Adrenal gland (tissue), 19 donors: ENCODE measurements at places on chromosomes 3 and 15. TPM values are rescaled to one million over a fixed set of nuclear protein-coding genes. Genes with fewer than 3 reads are reported as not detected.

DNA sequence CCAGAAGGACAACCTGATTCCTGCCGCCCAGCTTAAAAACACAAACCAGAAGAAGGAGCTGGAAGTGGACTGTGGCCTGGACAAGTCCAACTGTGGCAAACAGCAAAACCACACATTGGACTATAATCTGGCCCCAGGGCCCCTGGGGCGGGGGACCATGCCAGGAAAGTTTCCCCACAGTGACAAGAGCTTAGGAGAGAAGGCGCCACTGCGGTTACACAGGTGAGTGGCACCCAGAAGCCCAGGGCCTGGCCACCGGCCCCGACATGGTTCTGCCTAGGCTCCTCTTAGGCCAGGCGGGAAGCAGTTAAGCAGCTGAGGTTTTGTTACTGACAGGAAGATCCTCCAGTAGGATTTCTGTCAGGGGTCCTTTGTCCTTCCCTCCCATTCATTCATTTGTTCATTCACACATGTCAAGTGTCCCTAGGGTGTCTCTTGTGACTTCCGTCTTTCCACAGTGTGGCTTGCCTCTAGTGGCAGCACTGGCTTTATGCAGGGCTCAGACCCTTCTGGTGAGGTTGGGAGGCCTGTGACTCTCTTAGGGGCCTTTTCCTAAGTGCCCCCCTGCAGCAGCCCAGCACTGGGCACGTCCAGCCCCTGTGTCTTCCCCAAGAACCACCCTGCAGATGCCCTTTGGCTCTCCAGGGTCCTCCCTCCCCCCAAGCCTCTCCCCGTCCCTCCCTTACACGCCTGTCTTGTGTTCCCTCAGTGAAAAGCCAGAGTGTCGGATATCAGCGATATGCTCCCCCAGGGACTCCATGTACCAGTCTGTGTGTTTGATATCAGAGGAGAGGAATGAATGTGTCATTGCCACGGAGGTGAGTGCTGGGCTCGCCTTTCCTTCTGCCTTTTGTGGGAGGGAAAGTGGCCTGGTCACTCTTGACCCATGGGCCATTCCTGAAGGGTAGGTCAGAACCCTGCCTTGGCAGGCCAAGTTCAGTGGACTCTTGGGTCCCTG lies 7.8 kb downstream of the DLL4 start:
- DNase-seq: no peak

The CCDC33 gene
- total RNA-seq: 0.63 TPM

- no peak for DNase-seq
Measured at GRCh38 chr3:156630081-156630772, 44.2 kb upstream of the TIPARP start.

GRCh38 chr15:89625716-89626115 lies 29.6 kb downstream of the KIF7 start:
- DNase-seq: no peak

DNA sequence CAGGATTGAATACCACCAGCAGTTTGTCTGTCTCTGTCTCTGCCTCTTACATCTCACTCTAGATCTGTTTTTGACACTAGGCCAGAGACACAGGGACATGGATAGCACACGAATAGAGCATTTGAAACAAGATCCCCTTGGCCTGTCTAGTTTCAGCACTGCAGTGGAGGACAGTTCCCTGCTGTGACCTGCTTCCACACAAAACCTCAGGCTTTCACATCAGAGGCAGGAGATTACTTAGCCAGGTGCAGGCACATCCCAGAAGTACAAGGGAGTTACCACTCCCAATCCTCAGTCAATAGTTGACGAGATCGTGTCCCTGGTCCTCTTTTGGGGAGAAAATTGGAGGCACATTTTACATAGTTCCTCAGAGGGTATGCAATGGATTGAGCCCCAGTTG lies 34.0 kb upstream of the CCK start:
- peak; percentile 30 for DNase-seq

GRCh38 chr3:10008588-10009344 lies 17.5 kb upstream of the FANCD2 start:
- DNase-seq: peak; percentile 91

DNA sequence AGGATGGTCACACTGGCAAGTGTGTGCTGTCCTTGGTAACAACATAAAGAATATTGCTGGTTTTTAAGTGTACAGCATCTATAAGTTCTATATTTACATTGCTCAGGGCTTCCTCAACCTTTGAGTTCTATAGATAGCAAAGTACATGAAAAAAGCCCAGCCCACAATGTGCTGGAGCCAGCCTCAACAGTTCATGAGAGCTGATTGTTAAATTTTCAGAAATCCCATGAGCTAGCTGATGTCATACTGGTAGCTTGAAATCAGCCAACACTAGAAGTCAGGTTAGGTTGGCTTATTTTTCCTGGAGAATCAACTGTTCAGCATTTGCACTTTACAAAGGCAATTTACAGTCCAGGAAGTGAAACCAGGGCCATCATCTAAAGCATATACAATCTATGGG lies 102.8 kb downstream of the STRIT1 start:
- no peak for DNase-seq

The UCN2 gene
- not detected for total RNA-seq

- DNase-seq: no peak
Measured at GRCh38 chr15:87045746-87046145, 966.1 kb downstream of the AGBL1 start.

DNA sequence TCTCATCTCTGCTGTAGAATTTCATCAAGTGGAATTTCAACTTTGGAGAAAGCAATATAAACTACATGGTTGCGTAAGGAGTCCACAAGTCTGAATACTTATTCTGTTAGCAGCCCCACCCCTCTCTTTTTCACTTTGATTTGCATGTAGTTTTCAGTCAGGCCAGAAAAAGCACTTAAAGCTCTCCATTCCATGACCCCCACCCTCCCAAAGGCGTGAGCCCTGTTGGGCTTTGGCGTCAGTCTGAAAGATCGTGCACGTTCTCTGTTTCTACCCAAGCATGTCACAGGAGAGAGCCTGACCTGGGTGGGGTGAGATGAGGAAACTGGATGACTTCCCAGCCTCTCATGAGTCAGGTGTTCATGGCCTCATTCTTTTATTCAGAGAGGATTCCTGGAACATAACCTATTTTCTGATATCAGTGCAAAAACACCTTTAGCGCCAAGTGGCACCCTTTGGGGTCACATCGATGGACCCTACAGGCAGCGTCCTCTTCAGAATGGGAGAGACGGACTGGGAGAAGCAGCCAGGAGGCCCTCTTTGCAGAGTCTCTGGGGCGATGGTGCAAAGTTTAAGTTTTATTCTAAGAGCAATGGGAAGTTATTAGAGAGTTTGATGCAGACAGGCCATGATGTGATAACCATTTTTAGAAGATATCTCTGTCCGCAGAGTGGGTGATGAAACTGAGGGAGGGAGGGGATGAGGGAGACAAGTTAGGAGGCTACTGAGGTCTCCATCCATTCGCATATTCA lies 55.8 kb downstream of the LSM3 start:
- peak; percentile 46 for DNase-seq

DNA sequence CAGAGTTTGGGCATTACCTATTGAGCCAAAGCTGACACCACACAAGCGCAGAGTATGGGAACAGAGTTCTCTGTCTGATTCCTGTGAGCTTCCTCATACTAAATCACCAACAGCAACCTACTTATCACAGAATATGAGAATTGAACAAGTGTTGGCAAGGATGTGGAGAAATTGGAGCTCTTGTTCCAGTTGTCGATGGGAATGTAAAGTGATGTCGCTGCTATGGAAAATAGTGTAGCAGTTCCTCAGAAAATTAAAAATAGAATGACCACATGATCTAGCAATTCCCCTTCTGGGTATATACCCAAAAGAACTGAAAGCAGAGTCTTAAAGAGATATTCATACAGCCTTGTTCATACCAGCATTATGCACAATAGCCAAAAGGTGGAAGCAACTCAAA lies 33.4 kb downstream of the CD86 start:
- no peak for DNase-seq

DNA sequence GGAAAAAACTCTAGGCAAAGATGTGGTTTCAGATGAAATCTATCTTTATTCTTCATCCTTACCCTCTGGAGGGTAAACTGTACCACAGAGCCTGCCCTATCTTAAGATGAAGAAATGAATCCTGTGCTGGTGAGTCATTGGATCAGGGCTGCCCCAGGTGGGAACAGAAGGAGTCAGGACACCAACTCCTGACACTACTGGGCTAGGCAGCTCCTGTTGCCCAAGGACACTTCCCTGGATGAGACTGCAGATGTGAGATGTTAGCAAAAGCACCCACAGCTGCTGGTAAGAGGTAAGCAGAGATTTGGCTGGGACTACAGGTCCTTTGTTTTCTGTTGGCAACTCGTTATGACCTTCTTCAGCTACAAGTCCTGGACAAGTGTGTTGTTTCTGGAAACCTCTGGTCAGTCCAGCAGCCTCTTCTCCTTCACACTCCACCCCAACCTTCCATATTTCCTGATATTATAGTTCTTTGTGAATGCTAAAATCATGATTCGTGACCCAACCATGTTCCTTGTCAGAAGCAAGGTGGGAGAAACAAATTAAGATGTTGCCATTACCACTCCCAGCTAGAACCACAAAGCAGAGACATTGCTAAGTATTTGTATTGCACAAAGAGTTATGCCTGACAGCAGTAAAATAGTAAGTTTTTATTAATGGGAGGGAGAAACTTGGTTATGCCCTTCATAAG lies 104.2 kb upstream of the TGFBR2 start:
- no peak for DNase-seq

DNA sequence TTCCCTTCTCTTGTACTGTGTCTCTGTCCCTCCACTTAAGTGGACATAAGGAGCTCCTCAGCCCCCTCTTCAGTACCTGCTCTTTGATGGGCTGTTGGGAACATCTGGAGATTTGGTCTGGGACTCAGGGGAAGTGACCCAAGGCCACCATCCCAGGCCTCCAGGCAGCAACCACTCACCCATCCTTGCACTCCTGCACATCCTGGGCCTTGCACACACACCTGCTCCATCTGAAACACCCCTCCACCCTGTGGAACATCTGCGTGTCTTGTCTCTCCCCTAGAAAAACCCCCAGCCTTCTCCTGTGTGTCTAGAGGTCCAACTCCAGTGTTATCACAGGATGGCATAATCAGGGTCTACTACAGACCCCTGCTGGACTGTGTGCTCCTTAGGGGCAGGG lies 74.3 kb downstream of the ABTB1 start:
- no peak for DNase-seq

GRCh38 chr3:76400141-76400540 lies 614.8 kb upstream of the ZNF717 start:
- no peak for DNase-seq

DNA sequence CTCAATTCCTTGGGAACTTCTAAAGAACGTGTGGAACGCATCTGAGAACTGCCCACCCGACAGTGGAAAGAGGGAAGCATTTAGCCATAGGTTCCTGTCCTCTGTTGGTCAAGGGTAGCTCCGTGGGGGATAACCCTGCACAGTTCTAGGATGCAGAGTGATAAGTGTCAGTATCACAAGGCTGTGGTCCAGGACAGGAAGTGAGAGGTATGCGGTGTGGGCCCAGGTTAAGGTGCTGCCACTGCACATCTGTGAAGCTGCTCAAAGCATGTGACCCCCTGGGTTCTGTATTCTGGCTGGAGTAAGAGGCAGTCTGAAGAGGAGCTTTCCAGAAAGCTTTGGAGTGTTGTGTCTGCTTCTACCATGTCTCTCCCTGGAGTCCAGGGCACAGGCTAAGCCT lies 51.7 kb upstream of the HES1 start:
- no peak for DNase-seq

DNA sequence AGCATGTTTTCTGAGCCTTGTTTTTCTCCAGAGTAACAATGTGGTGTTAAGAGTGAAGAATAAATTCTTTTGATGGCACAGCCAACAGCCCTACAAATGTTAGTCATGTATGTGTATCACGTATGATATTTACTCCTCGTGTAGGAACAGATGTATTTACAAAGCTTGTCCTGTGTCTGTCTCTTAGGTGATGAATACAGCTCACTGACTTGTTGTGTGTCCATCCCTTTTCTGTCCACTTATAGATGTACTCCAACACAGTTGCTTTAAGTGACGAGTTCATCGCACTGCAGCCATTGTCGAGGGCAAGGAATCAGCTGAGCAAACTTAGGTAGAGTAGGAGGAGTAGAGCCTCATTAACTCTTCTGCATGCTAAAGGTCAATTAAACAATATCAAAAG lies 78.1 kb downstream of the DCUN1D1 start:
- DNase-seq: no peak

- peak; percentile 65 for DNase-seq
Measured at GRCh38 chr3:133895208-133896001, at the start of gene RAB6B. RAB6B (minus strand) TSS chr3:133895882; CDS start chr3:133895466, 416 bp downstream.

- no peak for DNase-seq
Measured at GRCh38 chr3:76685858-76686257, 354.0 kb upstream of the ROBO2 start.

GRCh38 chr3:184126006-184126405 lies 9.2 kb upstream of the EIF2B5 start:
- no peak for DNase-seq

DNA sequence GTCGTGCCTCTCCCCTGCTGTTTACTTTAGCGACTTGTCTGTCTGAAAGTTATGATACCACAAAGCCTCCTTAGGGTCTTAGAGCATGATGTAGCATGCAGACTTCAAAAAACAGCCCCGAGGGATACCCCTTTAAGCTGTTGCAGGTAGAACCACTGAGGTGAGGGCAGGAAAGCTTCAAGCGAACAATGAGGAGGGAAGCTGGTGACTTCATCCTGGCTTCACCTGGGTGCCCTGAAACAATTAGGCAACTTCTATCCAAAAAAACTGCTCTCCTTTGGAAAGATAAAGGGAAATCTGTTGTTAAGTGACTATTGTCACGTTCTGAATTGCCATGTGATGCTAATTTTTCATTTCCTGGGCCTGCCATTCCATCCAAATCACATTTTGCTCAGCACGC lies 231.6 kb downstream of the SOX2 start:
- no peak for DNase-seq

DNA sequence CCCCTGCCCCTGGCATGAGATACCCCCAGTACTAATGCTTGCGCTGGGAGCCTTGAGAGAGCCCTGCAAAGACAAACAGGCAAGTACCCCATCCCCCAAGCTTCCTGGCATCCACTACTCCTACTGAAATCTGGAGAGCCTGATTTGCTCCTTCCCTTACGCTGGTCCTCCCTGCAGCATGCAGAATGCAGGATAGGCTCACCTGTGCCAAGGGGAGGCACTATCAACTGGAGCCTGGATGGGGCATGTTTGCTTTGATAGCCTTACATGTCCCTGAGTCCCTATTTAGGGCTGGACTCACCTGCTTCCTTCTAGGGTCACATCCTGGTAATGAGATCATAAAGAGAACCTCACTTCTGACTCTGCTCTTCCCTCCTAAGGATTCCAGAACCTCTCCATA lies 42.9 kb downstream of the RAB11A start:
- no peak for DNase-seq

DNA sequence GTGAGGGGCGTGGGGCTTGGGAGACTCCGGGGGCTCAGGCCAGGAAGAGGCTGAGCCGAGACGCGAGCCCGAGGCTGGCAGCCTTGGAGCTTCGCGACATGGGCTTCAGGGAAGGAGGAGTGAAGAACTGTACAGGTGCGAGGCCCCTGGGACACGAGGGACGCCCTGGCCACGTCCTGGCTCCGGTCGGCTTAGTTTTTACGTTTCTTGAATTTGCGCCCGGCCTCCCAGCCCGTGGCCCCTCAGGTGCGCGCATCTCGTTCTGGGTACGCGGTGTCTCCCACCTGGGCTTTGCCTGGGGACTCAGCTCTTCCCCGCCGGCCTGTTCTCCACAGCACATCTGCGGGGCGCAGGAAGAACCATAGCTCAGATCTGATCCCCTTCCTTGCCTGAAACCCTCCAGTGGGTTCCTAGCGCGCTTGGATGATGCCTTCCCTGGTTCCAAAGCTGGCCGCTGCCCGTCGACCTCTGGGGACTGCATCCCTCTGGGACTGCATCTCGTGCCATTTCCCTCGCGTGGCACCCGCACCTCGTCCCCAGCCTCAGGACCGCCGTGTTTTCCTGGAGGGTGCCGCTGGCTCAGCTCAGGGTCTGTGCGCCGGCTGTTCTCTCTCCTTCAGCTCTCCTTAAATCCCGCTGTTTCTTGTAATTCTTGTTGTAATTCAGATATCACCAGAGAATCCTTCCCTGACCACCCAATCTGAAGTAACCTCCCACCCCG lies 614 bp downstream of the CHCHD6 start:
- no peak for DNase-seq
